ENCODE measurements at places on chromosomes 5 and 9.
A peak's percentile ranks its signal among the peaks of the same experiment; 100 is the strongest.

DNA sequence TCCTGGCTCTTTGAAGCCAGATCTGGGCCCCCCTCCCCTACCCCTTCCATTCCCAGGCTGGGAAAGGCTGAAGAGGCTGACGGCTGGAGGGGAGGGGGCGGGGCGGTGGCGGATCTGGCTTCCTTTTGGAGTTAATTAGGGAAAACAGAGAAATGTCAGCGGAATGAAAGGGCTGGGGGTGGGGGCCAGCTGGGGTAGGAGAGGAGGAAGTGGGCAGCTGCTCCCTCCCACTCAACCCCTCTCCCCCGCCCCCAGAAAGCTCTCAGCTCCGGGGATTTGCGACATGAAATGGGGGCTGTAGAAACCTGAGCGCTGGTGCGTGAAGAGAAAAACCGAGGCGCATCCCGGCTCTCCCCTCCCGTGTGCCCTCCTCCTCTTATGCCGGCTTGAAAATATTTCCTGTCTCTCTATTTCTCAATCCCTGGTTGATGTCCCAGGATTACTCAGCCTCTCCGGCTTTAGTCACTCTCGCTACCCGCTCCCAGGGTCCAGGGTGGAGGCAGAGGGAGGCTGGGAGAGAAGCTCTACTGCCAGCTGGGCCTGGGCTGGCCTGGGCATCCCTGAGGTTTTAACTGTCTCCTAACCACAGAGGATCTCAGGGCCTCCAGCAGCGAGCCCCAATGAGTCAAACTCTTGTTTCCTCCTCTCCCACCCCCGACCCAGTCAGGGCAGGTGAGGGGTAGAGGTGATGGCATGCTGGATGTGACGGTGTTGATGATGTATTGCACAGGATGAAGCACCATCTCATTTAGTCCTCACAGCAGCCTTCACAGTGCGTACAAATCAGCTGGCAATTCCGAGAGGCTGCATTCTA lies 20.1 kb downstream of the PCDHGC5 start:
- DNase-seq: peak; percentile 88

- DNase-seq: no peak
Observed at GRCh38 chr9:109653470-109653869, 126.5 kb upstream of the PALM2AKAP2 start.

- DNase-seq: no peak
Observed at GRCh38 chr9:84893419-84894128, 224.0 kb downstream of the NTRK2 start.

GRCh38 chr5:92019376-92019990 lies 636.4 kb upstream of the ARRDC3 start:
- peak; percentile 24 for DNase-seq

DNA sequence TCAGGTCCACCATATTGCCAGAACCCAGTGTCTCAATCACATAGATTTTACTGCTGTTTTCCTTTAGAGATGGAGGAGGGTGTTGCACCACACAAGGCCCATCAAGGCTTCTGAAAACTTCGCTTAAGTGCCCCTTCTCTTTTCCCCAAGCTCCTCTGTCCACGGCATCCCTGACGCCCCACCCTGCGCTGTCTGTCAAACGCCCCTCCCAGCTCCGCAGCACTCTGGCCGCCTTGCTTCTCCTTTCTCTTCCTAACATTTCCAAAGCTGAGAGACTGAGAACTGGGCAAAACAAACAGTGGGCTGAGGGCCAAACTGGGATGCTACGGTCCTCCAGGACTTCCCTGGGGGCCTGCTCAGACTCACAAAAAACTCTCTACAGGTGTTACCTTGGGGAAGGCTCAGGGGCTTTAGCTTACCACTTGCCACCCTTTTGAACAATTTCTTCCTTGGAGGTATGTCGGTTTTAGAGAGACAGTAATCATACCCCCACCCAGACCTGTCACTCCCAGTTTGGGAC lies 28.3 kb upstream of the ERGIC1 start:
- DNase-seq: no peak

- DNase-seq: no peak
Observed at GRCh38 chr5:150729859-150730258, 29.0 kb downstream of the DCTN4 start.

DNA sequence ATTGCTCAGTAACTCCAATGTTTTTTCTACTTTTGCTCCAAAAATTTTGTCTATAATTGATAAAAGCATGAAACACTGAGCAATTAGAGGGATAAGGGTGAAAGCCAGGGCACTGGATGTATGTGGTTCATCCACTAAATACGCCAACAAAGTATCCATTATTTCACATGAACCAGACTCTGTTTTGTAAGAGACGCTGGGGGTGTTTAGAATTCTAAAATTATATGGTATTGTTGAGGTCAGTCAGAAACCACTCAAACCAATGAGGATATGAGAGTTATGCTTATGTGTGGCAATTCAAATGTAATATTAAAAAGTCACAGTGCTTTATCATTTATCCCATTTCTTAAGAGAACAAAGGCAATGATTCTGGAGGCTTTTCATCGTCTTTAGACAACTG lies 220.2 kb downstream of the EFNA5 start:
- DNase-seq: no peak

DNA sequence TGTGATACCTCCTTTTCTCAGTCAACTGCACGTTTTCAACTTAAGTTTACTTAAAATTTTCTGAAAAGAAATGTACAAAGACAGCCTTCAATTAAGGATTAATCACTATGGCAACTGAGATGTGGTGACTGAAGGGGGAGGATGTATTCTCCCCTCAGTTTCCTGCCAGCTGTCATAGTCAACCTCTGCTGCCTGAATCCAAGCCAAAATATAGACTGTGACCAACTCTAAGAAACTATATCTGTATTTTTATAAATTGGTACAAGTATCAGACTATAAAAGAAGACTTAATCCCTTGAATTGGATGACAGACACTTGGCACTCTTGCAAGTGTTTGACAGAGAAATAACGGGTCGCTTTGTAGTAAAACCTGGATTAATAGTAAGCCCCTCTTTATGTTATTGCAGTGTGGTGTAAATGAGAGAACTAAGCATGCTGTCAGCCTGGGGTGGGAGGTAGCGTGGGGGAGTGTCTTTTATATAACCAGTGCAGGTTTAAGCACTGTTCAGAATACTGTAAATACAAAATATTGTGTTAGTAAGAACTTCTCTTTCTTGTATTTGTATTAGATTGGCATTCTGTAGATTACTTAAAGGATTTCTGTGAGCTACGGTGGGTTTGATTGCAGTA lies 106.4 kb downstream of the ERCC6L2 start:
- no peak for DNase-seq

- no peak for DNase-seq
Observed at GRCh38 chr5:79297661-79298060, 61.7 kb downstream of the JMY start.

GRCh38 chr9:71941060-71941568 lies 29.7 kb downstream of the C9orf85 start:
- peak; percentile 22 for DNase-seq

DNA sequence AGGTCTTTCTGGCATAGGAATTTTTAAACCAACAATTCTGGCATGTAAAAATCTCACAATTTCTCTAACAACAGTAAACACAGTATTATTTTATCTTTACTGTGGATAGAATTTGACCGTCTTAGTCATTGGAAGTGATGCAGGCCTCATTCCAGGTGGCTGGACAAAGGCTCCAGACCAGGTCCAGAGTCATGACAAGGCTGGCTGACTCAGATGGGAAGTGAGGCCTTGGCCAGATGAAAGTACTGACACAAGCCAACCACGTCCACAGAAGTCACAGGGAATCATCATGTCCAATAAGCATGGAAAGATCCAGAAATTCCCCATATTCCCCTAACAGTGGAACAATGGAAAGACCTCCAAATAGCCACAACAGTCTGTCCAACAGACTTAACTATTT lies 12.4 kb downstream of the SPOCK1 start:
- peak; percentile 25 for DNase-seq
